ENCODE measurements at places on chromosomes 3 and 15.

- no peak for DNase-seq
Observed at GRCh38 chr3:46097691-46098241, 70.5 kb upstream of the XCR1 start.

DNA sequence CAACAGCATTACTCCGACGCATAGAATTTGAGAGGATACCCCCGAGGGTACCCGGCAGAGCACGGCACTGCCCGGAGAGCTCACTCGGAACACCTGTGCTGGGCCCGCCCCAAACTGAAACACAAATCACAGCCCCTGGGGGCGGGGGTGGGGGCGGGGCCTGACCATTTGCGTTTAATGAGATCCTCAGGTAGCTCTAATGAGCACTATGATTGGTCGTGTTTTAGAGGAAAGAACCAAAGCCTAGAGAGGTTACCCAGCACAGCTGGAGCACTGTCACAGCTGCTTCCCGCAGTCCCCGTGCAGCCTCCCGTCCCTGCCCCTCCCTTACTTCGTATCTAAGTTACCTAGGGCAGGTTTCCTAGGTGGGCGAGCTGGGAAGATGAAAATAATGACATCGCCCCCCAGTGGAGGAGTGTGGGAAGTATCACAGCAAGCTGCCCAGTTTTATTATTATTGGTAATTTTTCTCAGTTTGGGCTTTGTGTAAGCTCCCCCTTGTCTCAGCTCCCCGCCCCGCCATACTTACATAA lies 187.1 kb downstream of the PDE8A start:
- no peak for DNase-seq

DNA sequence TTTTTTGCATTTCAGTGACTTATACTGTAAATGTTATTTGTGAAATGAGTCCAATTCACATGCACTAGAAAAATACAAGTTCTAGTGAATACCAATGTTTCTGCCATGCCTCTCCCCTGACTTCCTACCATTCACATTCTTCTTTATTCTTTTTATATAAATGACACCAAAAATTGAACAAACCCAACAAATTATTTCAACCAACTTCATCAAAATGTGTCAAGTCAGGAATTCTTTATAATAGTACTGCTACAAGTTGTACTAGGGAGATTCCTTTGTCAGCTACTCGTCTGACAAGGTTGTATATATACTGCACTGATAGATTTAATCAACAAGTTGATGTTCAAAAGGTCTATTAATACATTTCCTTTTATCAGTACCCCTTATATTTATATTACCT lies 3.0 kb downstream of the TBL1XR1 start:
- no peak for DNase-seq

DNA sequence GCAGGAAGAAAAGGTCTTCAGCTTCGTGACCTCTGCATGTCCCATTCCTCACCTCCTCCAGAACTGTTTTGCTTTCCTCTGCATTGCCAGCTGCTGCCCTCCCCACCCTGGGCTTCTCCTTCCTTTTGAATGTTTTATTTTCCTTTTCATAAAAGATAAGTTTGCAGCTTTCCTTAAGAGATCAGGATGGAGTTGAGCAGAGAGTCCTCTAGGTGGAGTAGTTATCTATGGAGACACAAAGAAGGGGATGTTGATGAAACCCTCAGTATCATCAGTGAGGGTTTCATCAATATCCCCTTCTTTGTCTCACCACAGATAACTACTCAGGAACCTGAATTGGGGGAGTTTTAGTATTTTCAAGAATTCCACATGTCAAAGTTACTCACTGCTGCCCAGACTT lies 19.0 kb upstream of the SLC25A36 start:
- DNase-seq, result no peak

DNA sequence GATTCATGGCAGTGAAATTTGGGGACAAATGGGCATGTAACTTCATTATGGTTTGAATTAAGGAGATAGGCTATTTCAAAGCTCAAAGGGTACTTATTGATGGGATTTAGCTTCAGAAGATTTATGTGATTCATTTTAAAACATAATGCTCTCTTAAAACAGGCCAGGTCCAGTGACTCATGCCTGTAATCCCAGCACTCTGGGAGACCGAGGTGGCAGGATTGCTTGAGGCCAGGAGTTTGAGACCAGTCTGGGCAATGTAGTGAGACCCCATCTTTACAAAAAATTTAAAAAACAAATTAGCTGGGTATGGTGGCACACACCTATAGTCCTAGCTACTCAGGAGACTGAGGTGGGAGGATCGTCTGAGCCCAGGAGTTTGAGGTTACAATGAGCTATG lies 11.5 kb downstream of the THAP10 start:
- DNase-seq, result no peak

DNA sequence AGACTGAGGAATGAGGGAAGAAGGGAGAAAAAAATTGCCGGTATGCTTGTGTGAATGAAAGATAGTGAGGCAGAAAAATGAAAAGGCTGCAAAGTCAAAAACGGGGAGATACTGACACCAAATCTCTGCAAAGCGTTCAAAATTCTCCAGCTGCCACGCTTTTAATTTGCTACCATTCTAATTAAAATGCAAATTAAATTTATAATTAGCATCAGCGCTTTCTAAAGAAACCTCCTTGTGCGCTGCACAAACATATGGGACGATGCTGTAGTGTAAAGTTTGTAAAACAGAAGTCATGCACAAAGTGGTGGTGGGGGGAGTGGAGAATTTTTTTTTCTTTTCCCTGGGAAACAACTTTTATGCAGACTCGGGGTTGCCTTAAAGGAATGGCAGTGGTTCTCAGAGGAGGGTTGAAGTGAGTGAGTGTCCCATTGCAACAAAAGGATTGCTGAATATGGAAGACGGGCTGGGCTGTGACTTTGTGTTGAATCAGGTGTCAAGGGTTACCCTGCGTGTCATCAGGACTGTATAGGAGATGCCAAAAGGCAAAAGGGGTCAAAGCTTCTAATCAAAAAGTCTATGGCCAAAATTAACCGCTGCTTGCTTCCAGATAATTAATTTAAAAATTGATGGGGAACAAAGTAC lies 472.2 kb downstream of the NR2F2 start:
- DNase-seq, result no peak

- DNase-seq, result no peak
Observed at GRCh38 chr3:52973806-52974205, 72.1 kb downstream of the SFMBT1 start.

GRCh38 chr3:37445163-37445562 lies 270.8 kb upstream of the LRRFIP2 start:
- DNase-seq, result no peak

DNA sequence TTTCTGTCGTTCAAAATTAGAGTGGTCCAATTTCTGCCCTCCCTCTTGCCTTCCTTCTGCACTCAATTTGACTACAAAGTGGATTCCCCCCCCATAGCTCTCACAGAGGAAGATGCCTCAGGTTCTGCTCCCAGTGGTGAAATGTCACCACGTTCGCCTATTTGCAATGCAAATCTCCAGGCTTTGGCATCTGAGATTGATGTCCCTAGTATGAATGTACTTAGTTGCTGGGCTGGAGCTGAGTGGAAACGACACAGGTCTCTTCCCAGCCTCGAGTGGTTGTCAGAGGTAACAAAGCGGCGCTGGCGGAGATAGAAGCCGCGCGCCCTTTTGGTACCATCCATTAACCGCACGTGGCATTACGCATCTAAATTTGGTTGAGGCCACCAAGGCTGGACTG lies 860.1 kb downstream of the MCTP2 start:
- DNase-seq, result no peak

- no peak for DNase-seq
Observed at GRCh38 chr3:74546426-74546825, 68.0 kb downstream of the CNTN3 start.

DNA sequence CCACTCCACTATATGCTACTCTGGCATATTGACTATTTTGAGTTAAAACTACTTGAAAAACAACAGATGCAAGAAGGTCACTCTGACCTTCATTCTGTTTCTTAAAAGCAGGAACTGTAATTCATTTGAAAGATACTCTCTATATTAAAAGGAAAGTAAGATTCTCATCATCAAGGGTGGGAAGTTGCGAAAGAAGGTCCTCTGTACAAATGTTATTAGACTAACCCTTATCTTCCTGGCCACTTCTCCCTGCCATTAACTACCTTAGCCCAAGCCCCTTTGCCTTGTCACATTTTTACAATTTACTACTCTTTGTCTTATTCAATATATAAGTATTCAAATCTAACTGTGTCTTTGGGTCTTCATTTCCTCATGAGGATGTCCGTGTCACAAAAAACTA lies 16.1 kb downstream of the SIDT1 start:
- DNase-seq, result no peak

DNA sequence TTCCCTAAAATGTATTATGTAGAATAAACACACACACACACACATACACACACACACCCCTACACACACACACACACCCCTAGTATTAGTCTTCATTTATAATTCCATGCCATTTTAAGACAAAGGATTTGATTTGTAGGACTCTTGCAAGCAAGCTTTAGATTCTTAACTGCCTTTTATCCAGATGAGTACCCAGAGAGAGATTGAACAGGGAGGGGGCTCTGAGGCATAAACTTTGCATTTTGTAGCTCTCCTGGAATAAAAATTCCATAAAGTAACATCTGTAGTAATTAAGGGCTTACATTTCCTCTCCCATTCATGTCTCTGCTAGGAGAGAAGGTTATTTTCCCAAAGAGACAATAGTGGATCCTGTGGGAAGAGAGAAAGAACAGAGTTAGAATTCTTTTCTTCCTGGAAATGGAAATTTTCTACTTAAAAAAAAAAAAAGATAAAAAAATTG lies 479.4 kb downstream of the RBMS3 start:
- no peak for DNase-seq

GRCh38 chr15:92817339-92817886 lies 82.7 kb upstream of the CHD2 start:
- DNase-seq, result no peak

DNA sequence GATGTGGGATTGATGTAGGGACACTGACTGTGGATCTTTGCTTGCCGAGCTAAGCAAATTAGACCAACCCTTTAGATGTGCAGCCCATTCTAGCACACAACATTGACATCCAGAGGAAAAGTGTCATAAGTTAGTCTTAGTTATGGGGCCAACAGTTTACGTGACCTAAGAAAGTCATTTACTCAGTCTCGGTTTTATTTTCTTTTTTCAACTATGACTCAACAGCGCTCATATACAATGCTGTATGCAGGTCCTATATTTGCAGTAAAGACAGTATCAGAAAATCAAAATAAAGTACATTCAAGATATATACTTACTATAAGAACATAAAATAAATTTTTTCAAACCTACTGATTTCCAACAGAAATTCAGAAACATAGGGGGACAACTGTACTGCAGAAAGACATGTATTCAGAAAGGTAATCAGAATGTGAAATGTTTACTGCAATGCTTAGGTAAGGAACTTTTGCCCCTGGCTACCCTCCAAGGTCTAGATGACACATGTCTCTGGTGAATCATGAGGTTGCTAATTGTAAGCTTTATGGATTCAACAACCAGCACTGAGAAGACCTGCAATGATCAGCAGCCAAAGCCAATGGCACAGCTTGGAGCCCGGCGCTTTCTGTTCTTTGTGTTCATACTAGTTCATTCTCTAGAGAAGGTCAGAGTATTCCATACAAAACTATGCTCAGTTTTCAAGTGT lies 317.5 kb upstream of the CNTN6 start:
- DNase-seq, result no peak

DNA sequence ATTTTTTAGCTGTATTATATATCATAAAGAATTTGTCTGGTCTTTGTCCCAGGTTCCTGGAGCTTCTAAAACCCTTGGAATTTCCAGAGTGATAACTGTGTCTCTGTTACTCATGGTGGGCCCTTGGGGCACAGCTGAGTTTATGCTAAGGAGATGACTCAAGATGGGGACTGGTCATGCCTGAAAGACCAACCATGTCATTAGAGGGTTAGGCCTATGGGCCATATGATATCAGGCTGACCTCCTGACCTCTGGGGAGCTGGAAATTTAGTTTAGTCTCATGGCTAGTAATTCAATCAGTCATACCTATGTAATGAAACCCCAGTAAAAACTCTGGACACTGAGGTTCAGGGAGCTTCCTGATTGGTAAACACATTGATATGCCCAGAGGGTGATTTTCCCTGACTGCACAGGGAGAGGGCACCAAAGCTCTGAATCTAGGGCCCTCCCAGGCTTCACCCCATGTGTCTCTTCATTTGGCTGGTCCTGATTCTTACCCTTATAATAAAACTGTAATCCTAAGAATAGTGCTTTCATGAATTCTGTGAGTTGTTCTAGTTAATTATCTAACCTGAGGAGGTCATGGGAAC lies 69.6 kb downstream of the EEFSEC start:
- DNase-seq, result no peak

- DNase-seq, result no peak
Observed at GRCh38 chr3:106783231-106783630, 594.0 kb upstream of the CCDC54 start.

DNA sequence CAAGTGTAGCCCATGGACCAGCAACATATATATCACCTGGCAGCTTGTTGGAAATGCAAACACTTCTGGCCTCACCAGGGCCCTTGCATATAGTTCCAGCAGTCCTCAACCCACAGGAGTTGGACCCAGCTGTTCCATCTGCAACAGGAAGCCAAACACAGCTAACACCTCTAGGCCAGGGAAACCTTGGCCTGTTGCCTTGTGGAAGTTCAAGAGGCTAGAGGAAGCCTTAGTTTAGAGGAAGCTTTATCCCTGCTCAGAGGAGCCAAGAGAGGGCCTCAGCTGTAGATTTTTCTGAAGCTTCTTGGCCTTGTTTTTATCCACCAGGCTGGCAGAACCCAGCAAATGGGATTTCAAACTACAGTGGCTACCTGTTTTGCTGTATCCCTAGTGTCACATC lies 11.4 kb downstream of the FHIT start:
- DNase-seq, result no peak

DNA sequence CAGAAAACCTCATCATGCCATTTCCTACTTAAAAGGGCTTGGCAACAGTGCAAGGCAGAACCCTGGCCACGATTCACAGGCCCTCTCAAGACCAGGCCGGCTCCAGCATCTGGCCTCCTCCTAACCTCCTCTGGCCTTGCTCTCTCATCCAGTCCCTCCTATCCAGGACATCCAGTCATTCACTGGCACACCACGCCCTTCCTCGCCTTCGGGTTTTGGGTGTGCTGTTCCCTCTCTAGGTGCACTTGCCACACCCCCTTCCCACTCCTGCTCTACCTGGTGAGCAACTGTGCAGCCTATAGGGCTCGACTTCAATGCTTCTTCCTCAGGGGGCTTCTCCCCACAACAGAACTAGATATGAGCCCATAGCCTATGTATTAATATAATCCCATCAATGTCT lies 317.1 kb downstream of the ARRDC4 start:
- no peak for DNase-seq

DNA sequence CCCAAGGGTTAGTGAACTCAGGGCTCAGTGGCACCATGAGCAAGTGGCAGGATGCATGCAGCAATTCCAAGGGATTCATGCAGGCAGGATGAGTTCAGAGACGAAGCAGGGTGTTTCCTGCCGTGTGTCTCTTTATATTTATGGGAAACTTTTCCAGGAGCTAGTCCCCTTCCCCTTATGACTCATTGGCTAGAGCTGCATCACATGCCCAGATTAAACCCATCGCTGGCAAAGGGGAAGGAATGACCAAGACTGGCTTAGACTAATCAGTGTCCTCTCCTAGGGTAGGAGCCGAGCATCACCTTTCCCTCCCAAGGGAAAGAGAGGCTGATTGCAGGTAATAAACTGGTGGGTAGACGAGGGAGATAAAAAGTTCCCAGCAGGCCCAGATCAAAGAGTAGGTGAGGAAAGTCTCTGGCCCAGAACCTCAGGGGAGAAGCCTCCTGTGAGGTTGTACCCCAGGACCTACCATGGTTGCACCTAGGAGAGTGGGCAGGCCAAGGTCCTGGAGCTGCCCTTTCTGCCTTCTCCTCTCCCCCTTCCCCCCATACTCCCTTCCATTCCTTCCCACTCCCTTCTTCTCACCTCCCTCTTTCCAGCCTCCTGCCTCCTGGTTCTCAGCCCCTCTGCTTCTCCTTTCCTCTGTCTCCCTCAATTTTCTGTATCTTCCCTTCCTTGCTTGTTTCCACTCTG lies 67.8 kb upstream of the ITGA11 start:
- DNase-seq, result no peak

All from GM12878 (cell line).